ENCODE measurements at places on chromosomes 12 and 14. TPM values are rescaled to one million over a fixed set of nuclear protein-coding genes. Genes with fewer than 3 reads are reported as not detected.

The BHLHE41 gene
- total RNA-seq = 4.6 TPM

The ANKRD33 gene
- 0.14 TPM for total RNA-seq

The SELPLG gene
- total RNA-seq = 1.5 TPM

The HVCN1 gene
- 10.5 TPM for total RNA-seq

The NKX2-8 gene
- not detected for total RNA-seq

The FKBP4 gene
- total RNA-seq = 36.4 TPM

The ACOT6 gene
- not detected for total RNA-seq

The KCNC2 gene
- total RNA-seq = not detected

The KRT78 gene
- not detected for total RNA-seq

The KCNH3 gene
- 1.7 TPM for total RNA-seq

- no peak for DNase-seq
Observed at GRCh38 chr14:76186308-76187027, 34.7 kb downstream of the GPATCH2L start.

- DNase-seq = no peak
Observed at GRCh38 chr12:48972213-48972951, 847 bp upstream of the WNT10B start.

DNA sequence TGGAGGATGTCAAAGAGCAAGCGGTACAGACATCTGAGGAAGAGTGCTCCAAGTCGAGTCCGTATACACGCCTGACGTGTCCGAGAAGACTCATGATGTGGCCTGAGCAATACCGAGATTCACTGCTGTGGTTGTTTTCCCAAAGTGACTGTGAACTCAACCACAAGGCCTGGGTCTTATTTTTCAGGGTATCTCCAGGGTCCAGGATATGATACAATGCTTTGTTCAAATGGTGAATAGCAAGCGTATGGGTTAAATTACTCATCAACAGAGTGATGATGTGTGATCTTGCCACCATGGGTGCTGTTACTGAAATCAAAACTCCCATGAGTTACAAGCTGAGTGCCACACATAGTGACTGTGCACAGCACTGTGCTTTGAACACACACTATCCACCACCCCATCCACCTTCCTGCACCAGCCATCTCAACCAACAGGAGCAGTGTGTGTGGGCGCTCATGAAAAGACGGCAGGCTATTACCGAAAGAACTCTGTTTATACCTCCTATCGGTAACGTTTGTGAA, 109.6 kb downstream of the BCAT1 start:
- no peak for DNase-seq

DNA sequence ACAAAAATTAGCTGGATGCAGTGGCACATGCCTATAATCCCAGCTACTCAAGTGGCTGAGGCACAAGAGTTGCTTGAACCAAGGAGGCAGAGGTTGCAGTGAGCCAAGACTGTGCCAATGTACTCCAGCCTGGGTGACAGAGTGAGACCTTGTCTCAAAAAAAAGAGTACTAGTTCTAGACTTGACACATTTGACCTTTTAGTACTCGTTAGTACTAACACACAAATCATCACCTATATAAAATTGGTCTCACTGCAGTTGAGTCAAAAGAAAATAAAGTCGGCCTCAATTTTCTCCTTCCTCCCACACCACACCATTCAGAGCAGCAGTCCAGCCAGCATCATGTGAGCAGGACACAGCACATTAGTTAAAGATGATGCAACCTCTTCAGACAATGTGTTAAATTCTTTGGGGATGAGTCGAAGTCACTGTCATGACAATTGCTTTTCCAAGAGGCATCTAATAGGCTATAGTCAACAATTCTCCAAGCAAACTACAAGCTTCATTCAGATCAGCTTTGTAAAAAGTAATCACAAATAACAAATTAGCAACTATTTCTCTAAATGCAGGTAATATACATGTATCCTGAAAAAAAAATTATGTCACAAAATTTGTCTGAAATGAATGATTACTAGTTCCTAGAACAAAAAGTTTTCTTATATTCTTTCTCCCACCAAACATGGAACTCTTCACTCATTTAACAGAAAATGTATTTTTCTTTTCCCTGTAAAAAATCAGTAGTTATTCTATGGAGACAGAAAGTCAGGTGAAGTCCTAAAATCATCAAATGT, 55.6 kb downstream of the CLIP1 start:
- DNase-seq = peak; percentile 81

DNA sequence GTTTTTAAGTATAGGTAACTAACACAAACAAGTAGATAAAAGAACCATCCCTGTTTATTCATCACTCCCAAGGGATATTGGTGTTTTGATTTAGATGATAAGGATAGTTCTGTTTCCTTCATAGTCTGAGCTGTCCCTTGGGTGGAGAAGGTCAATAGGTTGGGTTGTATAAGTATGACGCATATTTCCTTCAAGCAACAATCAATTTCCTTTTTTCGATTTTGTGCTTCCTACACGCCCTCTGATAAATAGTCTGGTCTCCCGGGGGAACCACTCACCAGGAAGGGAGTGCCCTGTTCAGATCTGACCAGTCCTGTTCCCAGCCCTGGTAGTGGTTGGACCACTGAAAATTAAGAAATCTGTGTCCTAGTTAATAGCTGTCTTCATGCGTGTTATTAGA, 378.8 kb upstream of the FAR2 start:
- DNase-seq = peak; percentile 34

DNA sequence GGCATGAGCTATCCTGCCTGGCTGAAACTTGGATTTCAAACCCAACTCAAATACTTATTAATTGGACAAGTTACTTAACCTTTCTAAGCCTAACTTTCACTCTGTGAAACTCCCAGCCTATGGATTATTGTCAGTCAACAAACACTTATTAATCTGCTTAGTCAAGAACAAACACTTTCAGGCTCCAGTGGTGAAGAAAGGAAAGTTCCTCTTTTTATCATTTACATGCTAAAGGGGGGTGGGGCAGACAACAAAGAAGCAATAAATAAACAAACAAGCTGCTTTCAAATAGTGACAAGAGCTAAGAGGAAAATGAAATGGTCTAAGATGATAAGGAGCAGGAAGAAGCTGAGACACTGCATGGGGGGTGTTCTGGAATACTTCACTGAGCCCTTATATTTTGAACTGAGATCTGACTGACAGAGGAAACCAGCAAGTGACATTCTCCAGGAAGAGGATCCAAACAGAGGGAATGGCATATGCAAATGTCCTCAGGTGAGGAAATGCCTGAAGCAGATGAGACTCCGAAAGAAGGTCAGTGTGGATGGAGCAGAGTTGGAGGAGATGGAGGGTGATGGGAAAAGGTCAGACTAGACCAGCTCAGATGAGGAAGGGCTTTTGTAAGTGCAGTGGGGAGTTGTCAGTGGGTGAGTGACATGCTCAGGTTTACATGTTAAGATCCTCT, 259.6 kb downstream of the ITPR2 start:
- no peak for DNase-seq

GRCh38 chr14:101478796-101479410, 82.4 kb upstream of the DIO3 start:
- DNase-seq = peak; percentile 13

- no peak for DNase-seq
Observed at GRCh38 chr12:62643486-62643885, 176.9 kb downstream of the MON2 start.

DNA sequence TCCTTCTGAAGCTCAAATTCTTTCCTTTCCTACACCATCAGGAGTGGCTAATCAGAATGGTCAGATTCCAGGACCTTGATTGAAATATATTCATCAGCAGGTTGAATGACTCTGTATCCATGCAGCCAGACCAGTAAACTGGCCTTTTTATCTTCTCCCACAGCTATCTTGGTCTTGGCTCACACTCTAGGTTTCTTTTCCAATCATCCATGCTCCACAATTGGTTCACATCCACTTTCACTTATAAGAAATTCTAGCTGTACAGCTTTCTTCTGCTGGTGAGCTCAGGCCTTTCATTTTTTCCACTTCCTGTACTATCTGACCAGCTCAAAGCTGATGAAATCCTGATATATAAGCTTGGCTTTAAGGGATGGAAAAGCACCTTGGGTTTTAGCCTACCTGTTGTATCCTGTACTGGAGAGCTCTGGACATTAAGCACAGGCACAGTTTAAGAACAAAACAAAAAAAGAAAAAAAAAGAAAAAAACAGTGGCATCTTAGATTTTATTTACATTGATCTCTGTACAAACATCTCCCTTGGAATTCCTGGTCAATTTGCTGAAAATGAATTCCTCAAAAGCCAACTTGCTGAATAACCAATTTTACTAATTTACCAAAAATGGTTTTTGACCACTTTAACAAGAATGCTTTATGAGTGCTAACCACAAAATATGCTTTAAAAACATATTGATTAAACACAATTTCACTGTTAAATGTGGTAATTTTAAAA, 91.6 kb upstream of the PAWR start:
- no peak for DNase-seq

- no peak for DNase-seq
Observed at GRCh38 chr14:36513012-36513420, 7.0 kb downstream of the NKX2-1 start.

DNA sequence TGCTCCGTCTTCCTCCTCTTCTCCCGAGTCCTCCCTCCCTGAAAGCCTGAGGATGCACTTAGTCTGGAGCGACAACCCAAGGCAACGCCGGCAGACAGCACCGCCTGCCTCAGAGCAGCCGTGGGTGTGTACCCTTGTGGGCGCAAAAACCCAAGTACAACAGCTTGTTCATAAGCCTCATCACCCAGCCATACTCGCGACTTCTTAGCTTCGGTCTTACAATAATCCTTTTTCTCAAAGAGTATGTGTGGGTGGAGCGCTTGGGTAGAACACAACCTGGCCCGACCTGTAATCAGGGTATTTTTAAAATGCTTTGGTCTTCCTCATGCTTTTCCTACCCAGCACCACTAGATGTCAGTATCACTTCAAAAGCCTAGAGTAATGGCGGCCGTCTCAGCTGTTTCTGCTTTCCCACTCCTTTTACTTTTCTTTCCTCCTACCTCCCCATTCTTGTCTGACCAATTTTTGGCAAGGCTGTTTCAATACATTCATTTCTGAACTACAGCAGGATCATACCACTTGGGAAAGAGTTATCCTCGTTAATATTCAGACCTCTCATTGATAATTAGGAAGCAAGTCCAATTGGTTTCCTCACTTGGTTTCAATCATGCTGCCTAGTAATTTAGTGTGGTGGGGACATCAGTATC, 198.9 kb downstream of the EPS8 start:
- DNase-seq = peak; percentile 72

- no peak for DNase-seq
Observed at GRCh38 chr14:60650373-60650961, 1.2 kb upstream of the SIX1 start.

GRCh38 chr14:23896609-23897153, 56.9 kb upstream of the DHRS4 start:
- no peak for DNase-seq

GRCh38 chr12:109731806-109732205, 18.2 kb downstream of the FAM222A start:
- DNase-seq = no peak

GRCh38 chr14:60975551-60975950, 5.3 kb downstream of the TRMT5 start:
- no peak for DNase-seq

DNA sequence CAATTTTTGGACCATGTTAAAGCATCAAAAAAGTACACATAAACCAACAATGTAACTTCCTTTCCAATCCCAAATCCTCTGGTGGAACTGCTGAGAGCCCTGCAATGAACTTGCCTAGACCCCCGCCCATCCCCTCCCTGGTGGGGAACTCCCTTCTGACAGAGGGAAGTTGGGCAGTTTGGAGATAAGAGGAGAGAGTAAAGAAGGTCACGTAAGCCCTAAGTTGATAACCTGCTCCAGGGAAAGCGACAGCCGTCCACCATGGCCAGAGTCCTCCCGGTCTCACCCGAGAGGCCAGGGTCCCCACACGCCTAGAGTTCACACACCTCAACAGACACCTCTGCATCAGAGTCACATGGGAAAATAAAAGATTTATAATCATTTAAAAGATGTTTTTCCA, 138.7 kb downstream of the EGLN3 start:
- DNase-seq = no peak

- no peak for DNase-seq
Observed at GRCh38 chr14:74064883-74065282, 19.4 kb downstream of the ALDH6A1 start.

DNA sequence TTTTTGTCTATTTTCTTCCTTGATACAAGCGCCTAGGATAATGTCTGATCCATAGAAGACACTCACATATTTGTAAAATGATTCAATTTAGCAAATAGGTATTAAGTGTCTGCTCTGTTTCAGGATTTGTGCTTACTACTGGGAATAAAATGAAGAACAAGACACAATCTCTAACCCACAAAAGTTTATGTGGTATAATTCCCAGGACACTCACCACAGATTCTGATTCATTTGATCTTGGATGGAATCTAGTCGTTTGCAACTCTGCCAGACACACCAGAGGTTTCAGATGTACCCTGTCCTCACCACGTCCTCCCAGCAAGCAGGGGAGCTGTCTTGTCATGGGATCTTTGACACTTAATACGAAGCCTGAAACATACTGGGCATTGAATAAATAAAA, 208.3 kb downstream of the LRIG3 start:
- no peak for DNase-seq

DNA sequence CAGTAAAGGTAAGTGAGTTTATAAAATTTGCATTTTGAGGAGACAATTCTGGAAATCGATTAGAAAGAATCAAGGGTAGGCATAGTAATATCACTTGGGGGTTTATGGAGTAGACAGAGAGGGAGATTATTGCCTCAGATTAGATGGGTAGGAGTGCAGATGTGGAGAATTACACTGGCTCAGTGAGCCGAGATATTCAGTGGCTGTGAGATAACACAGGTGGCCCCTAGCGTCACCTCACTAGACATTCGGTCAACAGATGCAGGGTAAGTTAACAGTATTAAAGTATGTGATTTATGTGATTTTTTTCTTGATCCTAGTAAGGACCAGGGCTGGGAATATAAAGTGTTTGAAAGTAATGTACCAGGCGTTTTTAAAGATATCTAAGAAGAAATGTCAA, 39.6 kb upstream of the KLRD1 start:
- no peak for DNase-seq

DNA sequence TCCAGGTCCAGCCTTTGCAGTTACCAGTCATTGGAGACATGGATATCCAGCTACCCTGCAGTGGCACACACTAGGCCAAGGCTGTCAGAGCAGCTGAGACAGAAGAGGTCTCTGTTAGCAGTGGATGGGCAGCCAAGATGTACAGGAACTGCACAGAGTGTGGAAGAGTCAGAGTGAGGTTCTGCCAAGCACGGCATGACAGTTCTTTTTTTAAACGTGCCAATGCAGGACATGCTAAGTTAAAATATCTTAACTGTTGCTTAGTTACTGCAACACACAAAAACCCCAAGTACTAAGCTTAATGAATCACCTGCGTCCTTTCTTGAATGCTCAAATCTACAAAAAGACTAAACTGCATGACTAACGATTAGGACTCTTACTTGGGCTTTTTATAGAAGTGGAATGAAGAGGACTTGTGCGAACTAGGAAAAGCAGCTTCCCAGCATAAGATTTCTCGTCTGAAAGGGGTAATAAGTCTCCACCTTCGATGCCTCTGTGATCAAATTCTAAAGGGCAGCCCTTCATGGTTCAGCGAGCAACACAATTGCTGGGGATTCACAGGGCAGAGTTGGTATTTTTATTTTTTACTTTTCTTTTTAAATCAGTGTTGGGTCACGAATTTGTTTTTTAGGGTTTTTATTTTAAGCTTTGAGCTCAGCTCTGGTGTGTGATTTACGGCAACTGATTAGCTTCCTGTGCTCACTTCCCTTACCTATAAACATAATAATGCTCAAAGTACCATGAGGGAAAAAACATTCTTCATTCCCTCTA, 20.6 kb downstream of the MAPK1IP1L start:
- peak; percentile 46 for DNase-seq

GRCh38 chr14:59268011-59268410, 79.5 kb downstream of the DAAM1 start:
- no peak for DNase-seq

GRCh38 chr12:30814295-30814655, 59.5 kb upstream of the CAPRIN2 start:
- no peak for DNase-seq
